ENCODE measurements at places on chromosomes 5 and 9. TPM values are rescaled to one million over a fixed set of nuclear protein-coding genes. Genes with fewer than 3 reads are reported as not detected.
A peak's percentile ranks its signal among the peaks of the same experiment; 100 is the strongest.

The SAXO1 gene
- total RNA-seq, result 0.10 TPM

GRCh38 chr9:6938447-6938846, 180.7 kb downstream of the KDM4C start:
- DNase-seq, result peak; percentile 93

DNA sequence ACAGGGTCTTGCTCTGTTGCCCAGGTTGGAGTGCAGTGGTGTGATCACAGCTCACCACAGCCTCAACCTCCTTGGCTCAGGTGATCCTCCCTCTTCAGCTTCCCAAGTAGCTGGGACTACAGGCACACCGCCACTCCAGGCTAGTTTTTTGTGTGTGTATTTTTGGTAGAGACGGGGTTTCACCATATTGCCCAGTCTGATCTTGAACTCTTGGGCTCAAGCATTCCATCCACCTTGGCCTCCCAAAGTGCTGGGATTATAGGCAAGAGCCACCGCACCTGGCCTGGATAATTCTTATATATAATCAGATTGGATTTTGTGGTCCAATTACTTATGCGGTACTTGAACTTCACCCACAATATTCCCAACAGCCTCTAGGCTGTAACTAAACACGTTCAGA, 19.8 kb downstream of the CCDC69 start:
- no peak for DNase-seq

DNA sequence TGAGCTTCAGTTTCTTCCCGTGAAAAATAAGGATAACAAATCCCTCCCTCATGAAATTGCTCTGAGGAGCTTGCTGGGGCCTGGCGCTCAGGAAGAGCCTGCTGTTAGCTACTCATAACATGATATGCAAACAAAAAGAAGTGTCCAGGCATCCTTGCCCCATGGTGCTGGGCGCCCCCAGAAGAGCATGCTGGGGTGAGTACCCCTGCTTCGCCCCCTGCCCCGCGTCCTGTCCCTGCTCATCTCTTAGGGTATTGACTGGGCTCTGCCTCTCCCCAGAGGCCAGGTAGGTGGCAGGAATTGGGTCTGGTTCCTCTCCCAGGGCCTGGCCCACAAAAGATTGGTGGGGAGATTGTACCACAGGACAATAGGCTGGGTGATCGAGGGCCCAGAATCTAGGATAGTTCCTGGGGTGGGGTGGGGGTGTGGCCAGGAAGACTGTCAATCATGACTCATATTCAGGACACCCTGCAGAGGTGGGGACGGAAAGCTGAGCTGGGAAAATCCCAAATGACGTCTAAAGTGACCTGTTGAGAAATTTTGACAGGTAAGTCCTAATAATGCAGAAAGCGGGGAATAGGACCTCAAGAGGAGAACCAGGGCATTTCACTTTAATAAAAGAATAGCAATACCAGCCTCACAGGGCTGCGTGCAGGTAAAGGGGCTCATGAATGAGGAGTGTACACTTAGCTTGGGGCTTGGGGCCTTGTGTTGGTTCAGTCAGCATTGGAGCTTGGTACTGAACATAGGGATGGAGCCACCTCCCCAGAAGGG, 8.9 kb downstream of the PITX1 start:
- DNase-seq, result peak; percentile 33

The PRRT1B gene
- not detected for total RNA-seq

GRCh38 chr5:133580618-133581017, 31.7 kb downstream of the FSTL4 start:
- no peak for DNase-seq

GRCh38 chr5:81909677-81910076, 62.1 kb upstream of the ATG10 start:
- no peak for DNase-seq

DNA sequence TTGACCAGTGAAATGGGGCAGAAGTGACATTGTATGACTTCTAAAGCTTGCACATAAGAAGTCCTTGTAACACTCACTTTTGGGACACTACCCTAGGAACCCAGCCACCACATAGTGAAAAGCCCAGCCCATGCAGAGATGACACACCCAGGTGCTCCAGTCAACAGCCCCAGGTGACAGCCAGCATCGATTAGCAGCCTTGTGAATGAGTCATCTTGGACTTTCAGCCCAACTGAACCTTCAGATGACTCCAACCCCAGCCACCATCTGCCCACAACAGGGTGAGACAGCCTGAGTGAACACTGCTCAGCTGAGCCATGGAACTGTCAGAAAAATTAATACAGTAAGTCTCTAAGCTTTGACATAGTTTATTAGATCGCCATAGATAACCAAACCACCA, 458.6 kb downstream of the ZSWIM6 start:
- peak; percentile 18 for DNase-seq

Data from M059J (cell line).